ENCODE measurements at places on chromosomes 2 and 18. TPM values are rescaled to one million over a fixed set of nuclear protein-coding genes. Genes with fewer than 3 reads are reported as not detected.

DNA sequence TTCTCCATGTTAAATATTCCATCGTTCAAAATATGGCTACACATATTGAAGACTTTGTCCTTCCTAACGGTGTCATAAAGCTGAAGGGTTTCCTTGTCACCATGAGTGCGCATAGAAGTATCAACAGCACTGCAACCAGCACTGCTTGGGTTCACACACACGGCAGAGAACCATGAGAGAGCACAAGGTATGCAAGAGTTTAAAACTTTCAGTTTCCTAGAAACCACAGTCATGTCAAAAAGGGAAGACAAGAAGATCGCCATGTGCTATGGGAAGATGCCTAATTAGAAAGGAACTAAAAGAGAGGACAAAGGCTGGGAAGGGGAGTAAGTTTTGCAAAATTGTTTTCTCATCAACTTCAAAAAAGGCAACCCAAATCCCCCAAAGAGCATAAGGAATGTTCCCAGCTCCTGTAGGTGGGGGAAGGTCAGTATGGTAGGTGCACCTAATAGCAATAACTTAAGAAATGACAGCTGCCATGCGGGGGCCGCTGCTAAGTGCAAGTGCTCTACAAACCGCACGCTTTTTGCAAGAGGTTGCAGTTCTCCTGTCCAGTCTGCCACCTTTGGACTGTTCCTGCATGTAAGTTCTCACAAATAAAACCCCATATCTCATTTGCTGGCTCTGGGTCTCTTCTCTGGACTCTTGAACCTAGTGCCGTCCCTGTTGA lies 136.8 kb downstream of the TMEM163 start:
- no peak for DNase-seq

- no peak for DNase-seq
These were observed 199.0 kb downstream of the LPIN1 start for GRCh38 chr2:11945139-11946126.

DNA sequence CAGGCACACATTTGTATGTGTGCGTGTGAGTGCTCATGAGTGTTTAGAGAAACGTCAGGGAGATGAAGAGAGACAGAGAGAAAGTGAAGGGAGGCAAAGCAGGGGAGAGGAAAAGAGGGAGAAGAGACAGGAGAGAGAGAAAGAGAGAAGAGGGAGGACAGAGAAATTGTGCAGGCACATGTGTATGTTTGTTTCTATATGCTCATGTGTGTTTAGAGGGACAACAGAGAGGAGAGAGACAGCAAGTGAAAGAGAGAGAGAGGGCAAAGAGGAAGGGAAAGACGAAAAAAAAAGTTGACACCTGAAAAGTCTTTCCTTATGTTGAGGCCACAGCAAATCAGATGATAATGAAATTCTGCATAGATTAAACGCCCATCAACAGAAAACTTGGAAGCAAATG lies 541.1 kb downstream of the TNS1 start:
- DNase-seq, result no peak

DNA sequence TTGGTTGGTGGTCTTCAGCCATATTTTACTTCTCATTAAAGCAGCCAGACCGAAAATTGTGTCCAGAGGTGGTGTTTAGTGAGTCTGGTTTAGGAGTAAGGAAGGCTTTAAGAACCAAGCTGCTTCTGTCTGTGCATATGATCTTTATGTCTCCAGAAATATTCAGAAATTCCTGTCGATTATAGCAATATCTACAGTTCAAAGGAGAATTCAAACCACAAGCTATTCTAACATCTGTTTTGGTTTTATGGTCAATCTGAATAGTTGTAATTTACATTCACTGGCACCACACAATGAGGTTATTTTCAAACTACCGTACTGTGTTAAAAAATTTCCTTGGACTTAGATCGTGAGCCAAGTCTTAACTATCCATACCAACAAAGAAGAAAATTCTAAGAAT lies 11.3 kb downstream of the UPP2 start:
- no peak for DNase-seq

- no peak for DNase-seq
These were observed 198.2 kb downstream of the CTNNA2 start for GRCh38 chr2:79711098-79711497.

DNA sequence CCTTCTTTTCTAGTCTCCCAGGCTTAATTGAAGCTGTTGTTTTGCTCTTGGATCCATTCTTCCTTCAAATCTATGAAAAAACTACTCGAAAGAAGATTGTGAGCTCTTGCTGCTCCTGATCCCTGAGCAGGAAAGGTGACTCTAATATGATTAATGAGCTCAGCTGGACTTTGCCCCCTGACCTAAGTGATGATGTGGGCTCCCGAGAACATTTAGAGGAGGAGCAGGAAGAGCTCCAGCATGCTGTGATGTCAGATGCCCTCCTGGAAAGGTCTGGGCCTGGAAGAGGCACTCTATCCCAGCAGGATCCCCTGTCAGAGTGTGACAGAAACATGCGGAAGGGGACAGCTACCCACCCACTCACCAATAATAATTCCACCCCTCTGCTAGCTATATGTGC lies 117.9 kb upstream of the PELI1 start:
- no peak for DNase-seq

GRCh38 chr2:150410809-150411208 lies 76.7 kb downstream of the RND3 start:
- no peak for DNase-seq

- DNase-seq, result no peak
These were observed 87.3 kb upstream of the TLK1 start for GRCh38 chr2:171247741-171248662.

DNA sequence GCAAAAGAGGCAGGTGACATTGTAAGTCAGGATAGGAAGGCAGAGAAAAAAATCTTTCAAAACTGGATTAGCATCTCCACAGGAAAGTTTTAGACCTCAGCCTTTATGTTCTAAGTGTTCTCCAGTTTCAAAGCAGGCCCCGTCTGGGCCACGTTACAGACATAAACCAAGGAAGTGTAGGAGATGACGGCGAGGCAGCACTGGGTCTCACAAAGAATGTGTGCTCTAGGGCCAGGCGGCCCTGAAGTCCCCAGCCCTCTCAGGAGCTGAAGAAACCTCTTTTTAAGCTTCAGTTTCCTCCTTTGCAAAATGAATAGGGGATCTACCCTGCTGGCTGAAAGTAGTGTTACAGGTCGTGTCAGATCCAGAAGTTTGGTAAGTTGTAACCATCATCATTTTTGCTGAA lies 81.7 kb downstream of the SPRED2 start:
- DNase-seq, result no peak

DNA sequence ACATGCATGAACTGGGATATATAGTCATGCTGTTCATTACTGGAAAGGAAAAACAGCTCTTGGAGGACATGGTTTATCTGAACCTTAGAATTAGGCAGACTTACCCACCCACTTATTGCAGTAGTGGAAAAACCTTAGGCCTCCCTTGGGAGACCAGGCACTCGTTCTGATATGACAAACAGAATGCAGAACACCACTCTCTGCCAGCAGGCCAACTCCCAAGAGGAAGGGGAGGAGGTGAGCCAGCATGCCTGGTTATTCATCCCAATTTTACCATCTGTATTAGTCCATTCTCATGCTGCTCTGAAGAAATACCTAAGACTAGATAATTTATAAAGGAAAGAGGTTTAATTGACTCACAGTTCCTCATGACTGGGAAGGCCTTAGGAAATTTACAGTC lies 17.5 kb downstream of the C18orf63 start:
- DNase-seq, result no peak

- no peak for DNase-seq
These were observed 68.4 kb downstream of the NXPH2 start for GRCh38 chr2:138711812-138712211.

DNA sequence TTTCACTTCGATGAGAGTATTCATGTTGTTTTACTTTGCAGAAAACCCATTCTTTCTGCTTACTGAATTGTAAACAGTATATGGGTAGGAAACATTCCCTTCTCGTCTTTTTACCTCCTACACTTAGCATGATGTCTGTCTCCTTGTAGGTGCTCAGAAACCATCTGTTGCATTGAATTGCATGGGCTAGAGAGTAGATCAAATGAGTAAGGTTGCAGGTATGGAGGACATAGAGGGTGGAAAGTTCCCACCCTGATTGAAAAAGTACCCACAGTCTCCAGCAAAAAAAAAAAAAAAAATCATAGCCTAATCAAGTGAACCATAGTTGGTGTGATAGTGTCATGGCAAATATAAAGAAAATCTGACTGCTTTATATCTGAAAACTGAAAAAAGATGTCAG lies 1.7 kb downstream of the CYTIP start:
- DNase-seq, result no peak

- DNase-seq, result no peak
These were observed 167.5 kb downstream of the UPP2 start for GRCh38 chr2:158269143-158269542.

DNA sequence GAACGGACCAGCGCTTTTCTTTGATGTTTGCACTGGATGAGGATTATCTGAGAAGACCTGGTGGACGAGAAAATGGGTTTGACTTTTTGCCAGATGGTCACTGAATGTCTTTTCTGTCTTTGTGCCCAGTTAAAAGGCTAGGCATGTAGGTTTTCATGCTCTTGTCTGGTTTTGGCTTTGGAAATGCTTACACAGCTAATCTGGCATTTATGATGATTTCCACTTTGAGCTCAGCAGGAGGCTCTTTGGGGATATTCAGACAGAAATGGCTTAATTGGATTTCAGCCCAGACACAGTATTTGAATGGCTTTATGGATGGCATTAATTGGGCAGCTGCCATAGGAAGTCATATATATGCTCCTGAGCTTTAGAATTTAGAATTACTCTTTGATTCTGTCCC lies 59.6 kb downstream of the NCK2 start:
- no peak for DNase-seq

DNA sequence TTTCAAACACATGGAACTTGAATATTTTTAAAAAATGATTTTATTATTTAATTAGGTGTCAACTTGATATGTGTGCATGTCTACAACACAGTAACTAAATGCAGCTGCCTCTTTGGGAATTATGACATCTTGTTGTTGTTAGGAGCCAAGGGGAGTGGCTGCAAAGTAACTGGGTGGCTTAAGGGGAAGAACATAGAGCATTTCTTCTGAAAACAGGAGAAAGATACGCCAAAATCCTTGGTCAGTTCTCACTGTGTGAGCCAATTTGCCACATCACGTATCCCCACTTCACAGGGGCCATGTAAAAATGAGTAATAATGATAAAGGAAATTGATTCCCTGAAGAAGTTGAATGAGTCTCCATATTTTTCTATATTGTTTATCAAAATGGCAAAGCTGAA lies 309.8 kb upstream of the COL3A1 start:
- no peak for DNase-seq

DNA sequence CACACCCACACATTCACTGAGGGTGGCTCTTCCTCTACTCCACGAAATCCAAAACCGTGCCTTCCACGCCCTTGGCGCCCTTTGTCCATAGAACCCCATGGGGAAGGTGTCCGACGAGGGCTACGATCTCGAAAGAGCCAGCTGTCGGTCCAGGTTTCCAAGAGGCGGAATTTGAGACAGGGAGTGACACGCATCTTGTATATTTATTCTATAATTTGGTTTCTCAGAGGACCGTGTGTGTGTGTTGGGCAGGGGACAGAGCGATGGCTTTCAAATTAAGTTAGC lies 726 bp downstream of the C2orf69 start:
- no peak for DNase-seq

GRCh38 chr2:67752199-67752598 lies 310.6 kb downstream of the C1D start:
- DNase-seq, result no peak

DNA sequence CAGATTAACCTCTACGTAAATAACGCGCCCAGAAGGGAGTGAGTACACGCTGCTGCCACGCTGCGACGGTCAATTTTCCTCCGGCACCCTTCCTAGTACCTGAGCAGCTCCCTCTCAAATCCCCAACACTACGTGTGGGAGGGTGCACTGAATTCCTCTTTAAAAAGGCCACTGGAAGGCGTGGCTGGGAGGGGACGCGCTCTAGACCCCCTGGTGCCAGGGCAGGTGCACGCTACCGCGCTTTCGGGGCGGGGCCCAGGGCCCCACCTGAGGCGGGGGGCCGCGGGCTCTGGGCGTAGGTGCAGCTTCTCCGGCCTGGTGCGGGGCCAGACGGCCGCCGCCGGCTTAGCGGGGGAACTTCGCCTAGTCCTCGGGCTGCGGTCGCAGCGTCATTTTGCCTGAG lies 668 bp upstream of the ANKRD12 start:
- DNase-seq, result no peak

GRCh38 chr2:16958266-16958665 lies 292.6 kb upstream of the CYRIA start:
- DNase-seq, result no peak

- no peak for DNase-seq
These were observed 1053.5 kb upstream of the CELF4 start for GRCh38 chr18:38619129-38619528.

DNA sequence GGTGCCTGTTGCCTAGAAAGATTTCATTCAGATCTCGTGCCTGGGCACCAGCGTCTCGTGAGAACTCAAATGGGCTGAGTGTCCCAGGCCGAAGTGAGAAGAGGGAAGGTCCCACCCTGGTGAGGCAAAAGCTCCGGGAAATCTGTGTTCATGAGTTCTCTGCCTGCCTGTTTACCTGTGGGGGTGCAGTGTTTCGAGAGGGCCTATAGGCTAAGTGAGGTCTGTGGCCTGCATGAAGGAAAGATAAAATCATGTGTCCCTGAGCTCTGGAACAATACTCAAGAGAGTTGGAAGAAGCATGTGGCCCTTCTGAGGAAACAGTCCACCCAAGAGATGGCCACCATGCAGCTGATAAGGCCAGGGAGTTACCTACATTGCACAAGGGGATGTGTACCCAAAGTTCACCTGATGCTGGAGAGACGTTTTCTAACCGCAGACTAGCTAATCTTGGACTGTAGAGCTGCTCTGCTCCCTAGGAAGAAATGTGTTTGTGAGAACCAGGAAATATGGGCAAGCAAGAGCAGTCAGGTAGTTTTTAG lies 63.5 kb upstream of the ST3GAL5 start:
- no peak for DNase-seq

- no peak for DNase-seq
These were observed 20.7 kb upstream of the COPS8 start for GRCh38 chr2:237065071-237065377.

DNA sequence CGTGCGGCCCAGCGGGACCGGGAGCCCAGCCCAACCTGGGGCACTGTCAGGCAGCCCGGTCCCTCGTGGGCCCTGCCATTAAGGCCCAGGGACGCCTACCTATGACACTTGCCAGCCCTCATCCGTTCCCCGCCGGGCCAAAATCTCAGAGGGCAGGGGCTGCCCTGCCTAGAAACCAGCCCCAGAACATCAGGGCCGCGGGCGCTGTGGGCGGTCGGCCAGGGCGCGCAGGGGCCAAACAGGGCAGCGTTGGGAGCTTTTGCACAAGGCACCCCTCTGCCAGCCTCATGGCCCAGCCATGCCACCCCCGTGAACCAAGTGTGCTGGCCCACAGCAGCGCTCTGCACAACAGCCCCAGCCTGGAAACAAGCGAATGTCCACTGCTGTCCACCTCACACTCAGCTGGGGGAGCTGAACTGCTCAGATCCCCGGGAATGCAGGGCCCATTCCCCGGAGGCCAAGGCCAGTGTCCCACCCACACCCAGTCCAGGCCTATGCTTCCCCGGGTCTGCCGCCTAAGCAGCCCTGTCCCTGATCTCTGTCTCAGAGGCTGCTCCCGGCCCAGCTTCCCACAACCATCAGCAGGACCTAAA lies 3.5 kb upstream of the NEURL3 start:
- no peak for DNase-seq

The RTP5 gene
- not detected for polyA plus RNA-seq

The CRACDL gene
- polyA plus RNA-seq, result 2.5 TPM

The AP1S3 gene
- polyA plus RNA-seq, result 11.2 TPM

The MYO7B gene
- polyA plus RNA-seq, result 19.9 TPM

The CXCR1 gene
- polyA plus RNA-seq, result not detected

The REG3G gene
- polyA plus RNA-seq, result not detected

The DSEL gene
- polyA plus RNA-seq, result 23.2 TPM

The POTEC gene
- 0.06 TPM for polyA plus RNA-seq

The ATP9B gene
- polyA plus RNA-seq, result 31.7 TPM

The MFSD2B gene
- polyA plus RNA-seq, result 2.0 TPM

The NAPG gene
- polyA plus RNA-seq, result 19.1 TPM

The FBLN7 gene
- polyA plus RNA-seq, result 12.5 TPM

Measured in right renal cortex interstitium (tissue), 3 donors.